ENCODE measurements at places on chromosomes 4 and X.
A peak's percentile ranks its signal among the peaks of the same experiment; 100 is the strongest.

DNA sequence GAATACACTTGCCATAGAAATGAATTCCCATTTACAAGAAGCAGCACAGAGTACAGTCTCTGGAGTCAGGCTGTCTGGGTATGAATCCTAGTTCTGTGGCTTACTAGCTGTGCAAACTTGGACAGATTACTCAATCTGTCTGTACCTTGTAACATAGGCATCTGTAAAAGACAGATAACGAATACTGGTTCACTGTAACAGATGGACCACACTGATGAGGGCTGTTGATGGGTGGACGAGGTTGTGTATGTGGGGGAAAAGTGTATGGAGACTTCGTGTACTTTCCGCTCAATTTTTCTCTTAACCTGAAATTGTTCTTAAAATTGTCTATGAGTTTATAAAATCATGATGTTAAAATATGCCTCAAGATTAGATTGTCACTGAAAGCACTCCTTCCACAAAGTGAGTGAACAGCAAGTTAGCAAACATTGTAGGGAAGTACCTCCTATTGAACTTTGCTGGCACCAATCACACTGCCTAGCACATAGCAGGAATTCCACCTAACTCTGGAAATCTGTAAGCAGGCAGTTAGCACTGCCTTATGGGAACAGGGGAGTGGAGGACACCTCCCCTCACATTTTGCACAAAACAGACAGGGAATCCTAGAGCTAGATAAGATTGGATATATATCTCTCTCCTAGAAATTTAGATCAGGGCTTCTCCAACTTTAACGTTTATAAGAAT is 6.5 kb upstream of the EXOSC9 start:
- DNase-seq: no peak

GRCh38 chrX:24343719-24344118 is 16.7 kb upstream of the SUPT20HL1 start:
- DNase-seq: no peak

GRCh38 chrX:131734621-131735020 is 190.7 kb downstream of the OR13H1 start:
- no peak for DNase-seq

DNA sequence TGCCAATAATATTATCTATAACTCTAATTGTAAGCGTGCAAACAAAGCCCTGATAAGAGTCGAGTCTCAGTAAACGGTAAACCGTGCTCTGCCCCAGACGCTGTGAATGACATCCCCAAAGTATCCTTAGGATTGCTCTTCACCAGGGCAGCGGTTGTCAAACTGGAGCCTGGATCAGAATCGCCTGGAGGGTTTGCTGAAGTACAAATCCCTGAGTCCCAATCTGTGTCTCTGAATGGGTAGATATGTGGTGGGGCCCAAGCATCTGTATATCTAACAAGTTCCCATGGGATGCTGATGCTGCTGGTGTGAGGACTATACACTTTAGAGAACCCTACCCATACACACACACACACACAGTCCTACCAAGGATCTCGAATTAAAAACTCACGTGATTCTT is 813 bp upstream of the APBB2 start:
- DNase-seq: no peak

DNA sequence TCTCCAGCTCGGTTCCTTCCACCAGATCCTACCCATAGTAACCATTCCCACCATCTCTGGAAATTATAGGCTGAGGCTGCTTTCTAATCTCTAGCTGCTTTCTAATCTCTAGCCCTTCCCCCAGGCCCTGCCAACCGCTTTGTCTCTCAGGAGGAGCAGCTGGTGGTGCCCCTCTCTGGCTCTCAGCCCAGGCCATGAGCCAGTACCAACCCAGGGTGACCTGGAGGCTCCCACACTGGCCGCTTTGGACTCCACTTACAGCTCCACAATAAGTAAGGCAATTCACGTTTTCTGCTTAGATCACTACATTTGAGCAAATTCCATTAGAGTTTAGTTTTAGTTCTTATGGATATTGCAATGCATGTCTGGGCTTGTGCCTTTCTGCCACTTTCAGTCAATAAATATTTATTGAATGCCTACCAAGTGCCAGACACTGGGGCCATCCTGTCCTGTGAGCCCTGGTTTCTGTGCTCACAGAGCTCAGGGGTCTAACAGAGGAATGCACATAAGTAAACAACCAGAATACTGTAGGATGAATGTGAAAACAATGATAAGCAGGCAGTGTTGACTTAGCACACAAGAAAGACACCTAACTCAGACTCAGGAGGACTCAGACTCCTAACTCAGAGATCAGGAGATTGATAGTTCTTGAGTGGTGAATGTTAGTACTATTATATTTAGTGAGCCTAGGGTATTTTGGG is 38.9 kb downstream of the SMC1A start:
- no peak for DNase-seq

- peak; percentile 91 for DNase-seq
Observed at GRCh38 chr4:26857278-26858034, 3.2 kb upstream of the STIM2 start.

DNA sequence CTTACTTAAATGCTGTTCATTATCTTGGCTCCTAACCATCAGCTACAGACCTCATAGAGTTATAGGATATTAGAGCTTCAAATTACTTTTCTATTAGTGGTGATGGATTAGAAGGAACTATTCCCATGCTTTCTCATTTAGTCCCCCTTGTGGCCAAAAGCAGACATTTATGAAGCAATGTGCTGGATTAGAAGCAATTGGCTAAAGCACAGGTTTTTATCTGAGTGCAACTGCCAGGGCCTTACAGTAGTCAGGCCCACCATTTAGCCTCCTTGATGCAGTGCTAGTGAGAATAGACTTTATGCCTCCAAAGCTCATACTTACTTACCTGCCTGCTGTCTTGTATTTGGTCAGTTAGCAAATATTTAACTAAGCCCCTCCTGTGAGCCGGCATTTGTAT is 93.0 kb downstream of the TSPAN7 start:
- no peak for DNase-seq

DNA sequence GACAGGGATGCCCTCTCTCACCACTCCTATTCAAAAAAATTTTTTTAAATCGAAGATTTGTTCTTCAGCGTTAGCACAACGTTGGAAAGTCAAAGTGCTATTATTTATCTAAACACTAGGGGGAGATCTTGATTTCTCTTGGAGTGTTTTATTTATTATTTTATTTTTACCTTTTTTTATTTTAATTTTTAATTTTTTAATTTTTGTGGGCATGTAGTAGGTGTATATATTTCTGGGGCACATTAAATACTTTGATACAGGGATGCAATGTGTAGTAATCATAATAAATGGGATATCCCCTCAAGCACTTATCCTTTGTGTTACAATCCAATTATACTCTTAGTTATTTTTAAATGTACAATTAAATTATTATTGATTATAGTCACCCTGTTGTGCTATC is 37.4 kb upstream of the SLC10A4 start:
- no peak for DNase-seq

- DNase-seq: no peak
Observed at GRCh38 chr4:24630937-24631336, 46.6 kb upstream of the DHX15 start.

Measured in CD8-positive, alpha-beta T cell (primary cell).